ENCODE measurements at places on chromosomes 2 and 18. TPM values are rescaled to one million over a fixed set of nuclear protein-coding genes. Genes with fewer than 3 reads are reported as not detected.

CRACDL gene
- 1.7 TPM for polyA plus RNA-seq

DNA sequence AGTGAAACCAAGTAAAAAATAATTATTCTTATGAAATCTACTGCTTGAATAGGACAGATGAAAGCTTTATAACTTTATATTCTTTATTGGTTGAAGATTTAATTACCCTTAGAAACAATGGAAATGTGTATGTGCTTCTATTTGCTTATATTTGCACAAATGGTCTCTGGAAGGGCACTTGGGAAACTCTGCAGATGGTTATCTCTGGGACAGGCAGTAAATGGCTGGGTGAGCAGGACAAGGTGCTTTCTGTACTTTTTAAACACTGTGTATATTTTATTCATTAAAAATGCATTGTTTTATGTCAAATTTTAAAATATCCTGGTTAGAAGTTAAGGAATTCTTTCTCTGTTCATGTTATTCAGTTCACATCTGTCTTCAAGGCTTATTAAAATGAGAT lies 131.1 kb downstream of the LRRTM4 start:
- no peak for DNase-seq

GRCh38 chr2:37829616-37830395 lies 95.3 kb upstream of the RMDN2 start:
- no peak for DNase-seq

DNA sequence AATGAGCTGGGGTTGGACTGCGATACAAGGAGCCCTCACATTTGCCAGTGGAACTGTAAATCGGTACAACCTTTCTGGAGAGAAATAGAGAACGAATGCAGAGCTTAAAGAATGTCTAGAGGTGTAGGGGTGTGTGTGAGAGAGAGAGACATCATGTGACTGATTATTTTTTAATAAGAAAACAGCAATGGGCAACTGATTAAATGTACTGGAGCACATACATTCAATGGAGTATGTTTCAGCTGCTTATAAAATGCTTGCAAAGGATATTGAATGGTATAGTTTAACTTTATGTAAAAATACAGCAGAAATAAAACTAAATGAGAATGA lies 391 bp upstream of the TMEM17 start:
- no peak for DNase-seq

DNA sequence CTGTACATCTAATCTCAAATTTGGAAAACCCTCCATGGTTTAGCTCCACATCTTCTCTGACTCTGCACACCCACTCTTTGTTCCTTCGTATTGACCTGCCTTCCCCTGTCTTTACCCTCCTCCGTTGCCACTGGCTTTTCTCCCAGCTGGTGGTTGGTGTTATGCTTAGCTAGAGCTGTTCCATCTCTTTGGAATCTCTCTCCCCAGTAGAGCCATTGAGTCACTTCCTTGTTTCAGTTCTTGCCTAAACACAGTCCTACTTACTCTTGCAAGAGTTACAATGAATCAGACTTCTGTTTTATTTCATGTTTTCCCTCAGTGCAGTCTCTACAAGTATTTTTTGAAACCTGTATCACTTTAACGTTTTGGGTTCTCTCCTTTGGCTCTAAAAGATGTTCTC lies 263.9 kb downstream of the LTBP1 start:
- peak; percentile 30 for DNase-seq

GRCh38 chr18:63472380-63472779 lies 4.4 kb upstream of the SERPINB5 start:
- no peak for DNase-seq

SERPINB4 gene
- 0.85 TPM for polyA plus RNA-seq

DNA sequence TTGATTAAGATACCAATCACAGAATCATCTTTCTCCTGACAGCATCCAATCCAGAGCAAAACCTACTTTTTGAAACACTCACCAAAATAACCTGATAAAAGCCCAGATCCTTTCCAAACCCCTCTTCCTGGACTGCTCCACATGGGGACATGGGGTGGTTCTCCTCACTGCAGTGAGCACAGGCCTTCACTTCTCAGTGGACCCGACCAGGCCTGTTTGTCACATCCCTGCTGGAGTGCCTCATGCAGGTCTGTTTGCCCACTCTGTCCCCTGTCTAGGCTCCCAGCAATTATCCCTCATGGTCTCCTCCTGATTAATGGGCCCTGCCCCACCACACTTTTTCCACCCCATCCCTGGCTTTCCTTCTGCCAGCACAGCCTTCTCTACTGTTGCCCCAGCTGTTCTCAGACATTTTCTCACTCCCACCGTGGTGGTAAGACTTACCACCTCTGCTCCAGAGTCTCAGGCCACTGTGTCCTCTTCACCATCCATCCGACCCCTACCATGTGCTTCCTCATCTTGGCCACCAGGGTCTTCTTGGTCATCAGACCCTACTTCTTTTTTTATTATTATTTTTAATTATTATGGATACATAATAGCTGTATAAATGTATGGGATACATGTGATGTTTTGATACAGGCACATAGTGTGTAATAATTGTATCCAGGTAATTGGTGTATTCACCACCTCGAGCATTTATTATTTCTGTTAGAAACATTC lies 21.1 kb downstream of the MRPL30 start:
- DNase-seq: no peak

DNA sequence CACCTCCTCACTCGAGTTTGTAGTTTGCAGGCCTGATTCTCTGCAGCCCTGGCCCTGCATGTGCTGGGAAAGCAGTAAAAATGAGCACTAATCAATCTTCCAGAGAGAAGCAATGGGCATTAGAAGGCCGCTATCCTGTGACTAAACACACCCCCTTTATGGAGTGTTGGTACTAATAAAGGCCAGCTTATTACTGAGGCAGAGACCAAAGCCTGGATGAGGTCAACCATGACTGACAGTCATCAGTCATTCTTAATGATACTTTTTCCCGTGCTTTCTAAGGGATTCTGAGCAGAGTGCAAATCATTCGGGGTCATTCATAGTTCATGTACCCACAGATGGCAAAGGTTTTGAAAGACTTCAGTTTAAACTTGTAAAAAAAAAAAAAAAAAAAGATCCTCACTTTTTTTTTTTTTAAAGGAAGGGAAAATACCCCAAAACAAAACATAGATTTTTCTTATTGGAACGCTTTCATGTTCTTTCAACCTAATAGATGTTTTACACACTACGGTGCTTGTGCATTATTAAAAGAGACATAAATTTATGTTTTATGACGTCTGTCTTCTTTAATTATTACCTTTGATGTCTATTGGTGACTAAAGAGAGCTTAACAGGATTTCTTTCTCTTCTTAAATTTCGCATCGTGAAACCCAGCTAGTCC lies 13.2 kb downstream of the TSHZ1 start:
- no peak for DNase-seq

DNA sequence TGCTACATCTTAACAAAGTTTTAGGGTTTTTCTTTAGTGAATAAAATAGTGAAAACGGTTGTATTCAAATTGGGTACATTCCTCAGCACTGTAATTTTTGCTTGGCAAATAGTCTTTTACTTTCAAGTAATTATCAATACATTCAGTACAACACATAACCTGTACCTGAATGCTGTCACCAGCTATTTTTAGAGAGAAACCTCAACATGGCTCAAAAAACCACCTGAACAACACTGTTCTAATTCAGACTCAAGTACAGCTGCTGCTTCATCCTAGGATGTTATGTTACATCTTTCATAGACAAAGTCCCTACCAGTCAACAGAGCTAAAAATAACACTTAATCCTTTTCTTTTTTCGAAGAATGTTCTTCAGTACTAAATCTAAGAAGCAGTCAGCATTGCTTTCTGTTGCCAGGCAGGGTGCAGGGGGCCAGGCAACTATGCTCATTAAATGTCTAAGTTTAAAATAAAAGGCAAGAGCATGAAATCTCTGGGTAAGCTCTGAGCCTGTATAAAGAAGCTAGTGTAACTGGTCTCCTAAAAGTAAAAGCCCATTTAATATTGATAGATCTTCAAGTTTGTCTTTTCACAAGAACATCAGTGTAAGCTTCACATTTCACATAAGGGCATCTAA lies 20.5 kb downstream of the PDIA6 start:
- DNase-seq: no peak

- no peak for DNase-seq
Measured at GRCh38 chr18:1652018-1652417, 747.3 kb downstream of the ADCYAP1 start.

PKDCC gene
- polyA plus RNA-seq: 62.4 TPM

DNA sequence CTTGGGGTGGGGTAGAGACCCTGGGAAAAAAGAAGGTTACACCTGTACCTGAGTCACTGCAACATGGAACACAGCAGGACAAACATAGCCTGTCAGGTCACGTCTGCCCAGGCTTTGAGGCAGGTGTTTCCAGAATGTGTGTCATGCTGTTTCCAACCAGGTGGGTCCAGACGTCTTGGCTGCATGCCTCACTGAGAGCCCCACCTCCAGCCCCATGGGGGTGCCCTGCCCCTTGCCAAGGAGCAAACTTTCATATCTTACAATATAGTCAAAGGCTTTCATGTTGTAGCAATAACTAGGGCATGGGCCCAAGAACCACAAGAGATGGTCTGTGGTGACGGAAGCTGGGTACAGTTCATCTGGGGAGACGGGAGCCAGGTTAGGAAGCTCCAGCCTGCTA lies 499.7 kb downstream of the BCL11A start:
- no peak for DNase-seq

GRCh38 chr2:205047273-205047839 lies 502.1 kb downstream of the PARD3B start:
- no peak for DNase-seq

CD28 gene
- 0.08 TPM for polyA plus RNA-seq

CPO gene
- 0.10 TPM for polyA plus RNA-seq

DNA sequence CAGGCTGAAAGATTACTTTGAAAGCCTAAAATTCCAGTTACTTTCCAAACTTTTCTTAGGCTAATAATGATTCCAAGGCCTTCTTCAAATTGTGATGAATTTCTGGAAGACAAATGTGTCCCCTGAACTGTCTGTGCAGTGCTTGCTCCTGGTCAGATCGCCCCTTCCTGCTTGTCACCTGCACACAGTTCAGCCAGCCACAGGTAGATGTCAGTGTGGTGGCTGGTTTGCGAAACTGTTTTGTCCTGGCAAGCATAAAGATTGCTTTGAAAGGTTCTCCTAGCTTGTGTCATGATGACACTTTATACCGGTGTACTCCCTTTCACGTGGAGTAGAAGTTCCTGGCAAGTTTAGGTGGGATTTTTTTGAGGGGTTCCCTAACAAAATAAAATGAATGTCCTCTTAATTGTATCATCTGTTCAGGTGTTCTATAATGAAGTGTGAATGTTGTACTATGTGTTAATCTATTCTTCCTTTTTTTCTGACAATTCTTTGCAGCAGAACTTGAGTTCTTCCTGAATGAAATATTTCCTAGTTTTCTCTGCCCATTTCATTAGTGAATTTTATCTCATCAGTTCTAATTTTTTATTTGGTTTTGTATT lies 298.8 kb downstream of the ZNF407 start:
- peak; percentile 37 for DNase-seq

- DNase-seq: no peak
Measured at GRCh38 chr2:239157269-239157668, 243.6 kb downstream of the HDAC4 start.

GRCh38 chr2:239368906-239369552 lies 31.8 kb downstream of the HDAC4 start:
- DNase-seq: no peak

NCL gene
- 281 TPM for polyA plus RNA-seq

GRCh38 chr18:42620657-42621056 lies 494.8 kb downstream of the RIT2 start:
- no peak for DNase-seq

DPYSL5 gene
- not detected for polyA plus RNA-seq

- DNase-seq: peak; percentile 78
Measured at GRCh38 chr2:96927405-96928171, 57.7 kb upstream of the SEMA4C start.

- no peak for DNase-seq
Measured at GRCh38 chr2:211867845-211868451, 670.7 kb downstream of the ERBB4 start.

DNA sequence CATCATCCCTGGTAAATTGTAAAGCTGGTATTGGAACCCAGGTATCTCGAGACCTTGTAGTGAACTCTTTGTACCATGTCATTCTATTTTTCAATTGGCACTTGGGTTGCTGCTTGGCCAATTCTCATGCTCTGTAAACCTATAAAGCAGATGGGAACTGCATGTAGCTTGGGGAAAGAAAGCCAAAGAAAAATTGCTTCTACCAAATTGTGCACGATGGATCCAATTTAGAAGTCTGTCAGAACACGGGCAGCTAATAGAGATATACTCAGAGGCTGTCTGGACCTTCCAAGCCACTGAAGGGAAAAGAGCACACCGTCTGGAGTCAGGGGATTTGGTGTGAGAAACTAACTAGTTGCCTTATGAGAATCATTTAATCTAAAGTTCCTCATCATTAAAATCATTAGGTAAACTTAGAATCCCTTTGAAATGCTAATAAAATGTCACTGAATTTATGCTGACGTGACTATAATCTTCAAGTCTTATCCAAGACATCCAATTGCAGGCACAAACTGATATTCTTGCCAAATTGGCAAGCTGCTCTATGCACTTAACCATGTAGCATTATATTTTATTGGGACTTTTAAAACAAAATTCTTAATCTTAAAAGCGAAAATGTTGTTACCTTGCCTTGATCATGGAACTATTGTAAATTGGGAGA lies 206.8 kb downstream of the DCC start:
- no peak for DNase-seq

DNA sequence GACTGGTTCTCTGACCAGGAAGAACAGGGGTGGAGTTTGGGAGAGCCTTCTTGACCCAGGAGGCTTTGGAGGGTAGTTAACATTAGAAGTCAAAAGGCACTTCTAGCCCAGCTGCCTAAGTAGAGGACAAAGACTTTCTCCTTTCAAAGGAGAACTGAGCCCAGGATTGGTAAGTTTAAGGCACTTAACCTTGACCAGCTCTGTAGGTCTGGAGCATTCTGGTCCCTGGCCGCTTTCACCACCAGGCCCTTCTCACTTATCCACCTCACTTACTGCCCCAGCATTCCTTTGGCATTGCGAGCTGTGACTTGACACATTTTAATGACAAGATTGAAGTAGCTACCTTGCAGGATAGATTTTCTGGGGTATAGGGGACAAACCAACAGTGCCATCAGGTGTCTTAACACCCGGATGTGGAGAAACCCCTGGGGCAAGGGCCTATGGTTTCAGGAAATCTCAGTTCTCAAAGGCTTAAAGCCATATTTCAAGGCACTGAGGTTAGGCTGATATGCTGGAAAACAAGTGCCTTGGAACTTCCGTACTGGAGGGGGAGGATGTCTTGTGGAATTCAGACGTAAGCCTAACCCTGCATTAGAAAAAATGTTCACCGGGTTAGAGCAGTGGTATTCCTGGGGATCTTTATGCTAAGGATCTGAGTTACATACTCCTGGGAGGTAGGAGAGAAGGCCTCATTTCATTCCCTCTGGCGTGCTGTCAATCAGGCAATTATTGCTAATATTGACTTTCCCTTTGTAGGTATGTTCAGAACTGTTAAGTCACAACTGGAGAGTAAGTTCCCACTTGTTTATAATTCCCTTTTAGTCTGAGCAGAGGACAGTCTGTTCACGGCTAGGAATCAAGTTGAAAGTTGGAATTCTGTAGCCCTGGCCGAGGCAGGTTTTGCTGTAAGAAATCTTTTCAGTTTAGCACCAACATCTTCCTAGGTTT lies 4.3 kb downstream of the C2orf68 start:
- no peak for DNase-seq

- peak; percentile 36 for DNase-seq
Measured at GRCh38 chr2:74740741-74741431, 86.8 kb downstream of the SEMA4F start.

- DNase-seq: no peak
Measured at GRCh38 chr2:74747411-74748080, 86.4 kb upstream of the HK2 start.

GRCh38 chr18:58497845-58498244 lies 131.0 kb downstream of the ALPK2 start:
- DNase-seq: no peak

- no peak for DNase-seq
Measured at GRCh38 chr18:25798046-25798445, 292.4 kb downstream of the SS18 start.

SCN9A gene
- 0.27 TPM for polyA plus RNA-seq

Data from heart left ventricle (tissue), 16 donors.